Esophagus mucosa (tissue), 1 donor: ENCODE measurements at places on chromosomes 7 and 10. TPM values are rescaled to one million over a fixed set of nuclear protein-coding genes. Genes with fewer than 3 reads are reported as not detected.

The CALN1 gene
- 0.24 TPM for total RNA-seq

GRCh38 chr10:73163096-73163495, 4.7 kb downstream of the ECD start:
- no peak for ATAC-seq

DNA sequence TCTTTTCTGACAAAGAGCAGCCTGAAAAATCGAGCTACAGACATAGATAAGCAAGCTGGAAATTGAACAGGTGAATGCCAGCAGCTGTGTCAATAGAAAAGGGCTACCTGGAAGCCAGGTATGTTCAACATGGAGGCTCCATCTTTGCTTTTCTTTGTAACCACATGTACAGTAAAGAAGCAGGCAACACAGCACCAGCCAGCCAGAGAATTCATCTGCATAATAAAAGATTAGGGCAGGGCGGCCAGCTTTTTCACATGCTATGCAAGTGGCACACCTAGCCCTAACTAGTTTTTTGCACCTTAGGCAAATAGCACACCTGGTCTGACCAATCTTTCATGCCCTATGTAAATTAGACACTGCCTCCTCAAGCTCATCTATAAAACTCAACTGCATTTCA, 25.7 kb downstream of the COG5 start:
- peak; percentile 100 for ATAC-seq

DNA sequence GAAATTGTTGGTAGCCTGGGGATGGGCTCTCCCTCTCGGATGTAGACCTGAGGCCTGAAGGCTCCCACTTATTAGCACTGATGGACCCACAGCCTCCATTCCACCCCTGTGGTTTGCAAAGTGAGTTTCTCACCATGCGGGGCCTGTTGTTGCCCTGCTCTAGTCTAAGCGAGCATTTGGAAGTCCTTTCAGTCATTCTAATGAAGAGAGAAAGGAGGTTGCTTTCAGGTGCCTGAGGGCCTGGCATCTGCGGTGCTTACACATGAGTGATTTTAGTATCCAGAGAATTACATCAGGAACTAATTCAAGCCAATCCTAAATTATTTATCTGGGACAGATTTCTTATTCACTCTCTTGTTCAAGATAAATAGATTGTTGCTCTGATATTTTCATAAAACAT, 61.6 kb downstream of the NAMPT start:
- no peak for ATAC-seq

- peak; percentile 68 for ATAC-seq
These were observed 25.8 kb downstream of the BTRC start for GRCh38 chr10:101379663-101380352.
